ENCODE measurements at places on chromosomes 11 and 22.
A peak's percentile ranks its signal among the peaks of the same experiment; 100 is the strongest.

DNA sequence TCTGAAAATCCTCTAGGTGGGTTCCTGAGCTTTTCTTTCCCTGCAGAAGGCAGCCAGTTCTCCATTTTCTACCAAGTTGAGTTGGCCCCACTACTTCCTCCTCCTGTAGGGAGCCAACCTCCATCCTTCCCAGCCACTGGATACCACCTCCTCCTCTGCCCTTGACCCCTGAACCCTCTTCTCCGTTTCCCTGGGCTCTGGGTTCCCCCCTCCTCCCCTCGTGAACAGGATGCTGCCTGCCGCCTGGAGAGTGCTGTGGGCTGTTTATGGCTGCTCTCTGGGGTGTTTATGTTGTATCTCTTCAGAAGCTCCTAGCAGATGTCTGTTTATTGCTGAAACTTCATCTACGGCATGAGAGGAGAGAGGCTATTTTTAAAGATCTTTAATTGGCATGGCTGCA is 8.6 kb downstream of the MICAL2 start:
- no peak for DNase-seq

- no peak for DNase-seq
These were observed 137.4 kb downstream of the PLEKHA7 start for GRCh38 chr11:16876837-16877236.

GRCh38 chr11:16167706-16168487 is 188.4 kb downstream of the SOX6 start:
- no peak for DNase-seq

DNA sequence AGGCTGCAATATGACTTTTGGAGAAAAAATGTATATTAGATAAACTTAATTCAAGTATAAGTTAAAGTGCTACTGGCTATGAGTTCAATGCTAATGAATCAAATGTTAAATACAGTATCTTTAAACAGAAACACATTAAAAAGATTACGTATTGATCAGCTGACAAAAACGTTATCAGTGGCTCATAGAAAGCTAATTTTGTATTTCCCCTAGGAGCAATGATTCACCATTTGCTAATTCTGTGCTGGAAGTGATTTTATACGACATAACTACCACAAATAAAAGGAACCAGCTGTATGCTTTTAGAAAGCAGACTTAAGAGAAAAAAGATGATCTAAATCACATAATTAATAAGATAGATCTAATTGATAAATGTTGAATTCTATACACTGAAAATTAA is 43.6 kb downstream of the MRE11 start:
- no peak for DNase-seq

GRCh38 chr11:107821199-107821927 is 37.2 kb downstream of the SLC35F2 start:
- DNase-seq: no peak

DNA sequence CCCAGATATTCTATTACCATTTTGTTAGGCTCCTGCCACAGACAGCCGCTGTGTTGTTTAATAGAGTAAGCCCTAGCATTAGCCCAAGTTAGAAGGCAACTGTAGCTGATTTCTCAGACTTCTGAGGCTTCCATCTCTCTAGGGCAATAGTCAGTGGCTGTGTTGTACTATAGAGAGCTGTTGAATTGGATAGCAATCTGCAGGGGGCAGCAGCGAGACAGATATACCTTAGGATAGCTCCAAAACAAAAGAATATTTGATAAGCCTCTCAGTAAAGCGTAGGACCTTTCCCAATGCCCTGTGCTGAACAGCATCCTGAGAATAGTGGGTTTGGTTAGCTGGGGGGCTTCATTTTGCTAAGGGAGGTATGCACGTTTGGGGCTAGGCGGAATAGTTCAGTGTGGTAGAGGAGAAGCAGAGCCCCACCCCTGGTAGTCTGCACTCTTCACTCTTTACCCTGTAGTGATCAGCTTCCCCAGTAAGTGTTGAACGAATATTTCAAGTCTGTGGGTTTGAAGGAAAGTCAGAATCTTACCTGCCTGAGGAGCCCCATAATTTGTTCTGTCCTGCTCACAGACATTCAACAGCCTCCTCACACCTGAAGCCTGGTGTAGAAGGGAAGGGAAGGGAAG is 515.1 kb downstream of the INSC start:
- DNase-seq: no peak

GRCh38 chr11:104772806-104773241 is 125.4 kb downstream of the CASP12 start:
- DNase-seq: no peak

DNA sequence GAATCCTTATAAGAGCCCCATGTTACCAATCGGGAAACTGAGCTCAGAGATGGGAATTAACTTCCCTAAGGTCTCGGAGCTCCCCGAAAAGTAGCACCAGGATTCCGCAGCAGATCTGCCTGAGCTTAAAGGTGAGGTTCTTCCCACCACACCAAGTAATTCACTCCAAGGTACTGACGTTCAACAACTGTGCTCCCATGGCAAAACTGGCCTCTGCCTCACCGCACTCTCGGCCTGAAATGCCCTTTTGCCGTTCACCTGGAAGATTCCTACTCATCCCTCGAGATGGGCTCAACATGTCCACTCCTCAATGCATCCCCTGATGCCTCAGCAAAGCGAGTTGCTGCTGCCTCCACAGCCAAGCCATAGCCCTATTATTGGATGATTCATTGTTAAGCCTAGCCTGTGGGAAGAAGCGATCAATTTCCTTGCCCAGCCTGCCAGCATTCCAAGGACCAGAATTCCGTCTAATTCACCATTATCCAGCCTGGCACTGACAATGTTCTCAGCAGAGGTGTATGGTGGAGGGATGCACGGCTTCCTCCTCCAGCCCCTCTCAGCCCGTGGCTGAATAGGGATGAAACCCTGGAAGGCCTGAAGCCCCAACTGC is 4.2 kb downstream of the PLAAT3 start:
- DNase-seq: no peak

DNA sequence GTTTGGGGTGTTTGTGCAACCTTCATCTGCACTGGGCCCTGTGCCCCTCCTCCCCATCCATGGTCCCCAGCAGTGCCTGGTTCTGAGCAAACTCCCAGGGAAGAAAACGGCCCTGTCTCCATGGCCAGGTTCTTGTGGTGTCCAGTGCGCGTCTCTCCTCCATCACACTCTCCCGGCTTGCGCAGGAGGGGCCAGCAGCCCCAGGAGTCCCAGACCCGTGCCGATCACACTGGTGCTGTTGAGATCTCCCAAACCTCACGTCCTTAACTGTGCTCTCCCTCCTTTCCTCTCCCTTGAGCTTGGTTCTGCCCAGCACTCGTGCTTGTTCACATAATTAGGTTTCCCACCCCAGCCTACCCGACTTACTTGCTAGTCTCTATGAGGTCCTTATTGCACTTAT is 10.9 kb upstream of the GRK2 start:
- no peak for DNase-seq

DNA sequence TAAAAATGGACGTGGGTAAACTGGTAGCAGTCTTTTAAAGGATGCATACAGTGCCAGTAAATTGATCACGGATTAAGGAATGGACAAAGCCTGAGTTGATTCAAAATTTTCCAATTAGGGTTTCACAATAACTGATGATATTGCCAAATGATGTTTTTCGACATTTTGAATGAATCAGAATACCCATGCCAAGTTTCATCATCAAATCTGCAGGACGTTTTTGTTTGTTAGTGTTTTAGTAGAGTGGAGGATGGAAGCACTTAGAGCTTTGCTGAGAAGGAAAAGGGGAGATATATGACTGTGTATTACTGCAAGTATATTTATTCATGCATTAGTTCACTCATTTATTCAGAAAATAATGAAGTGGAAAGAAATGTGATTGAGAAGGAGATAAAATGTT is 78.3 kb downstream of the SLC17A6 start:
- DNase-seq: no peak

GRCh38 chr11:57641011-57641807 is 8.5 kb downstream of the YPEL4 start:
- DNase-seq: peak; percentile 67

GRCh38 chr11:8201644-8202365 is 33.0 kb upstream of the RIC3 start:
- peak; percentile 34 for DNase-seq

DNA sequence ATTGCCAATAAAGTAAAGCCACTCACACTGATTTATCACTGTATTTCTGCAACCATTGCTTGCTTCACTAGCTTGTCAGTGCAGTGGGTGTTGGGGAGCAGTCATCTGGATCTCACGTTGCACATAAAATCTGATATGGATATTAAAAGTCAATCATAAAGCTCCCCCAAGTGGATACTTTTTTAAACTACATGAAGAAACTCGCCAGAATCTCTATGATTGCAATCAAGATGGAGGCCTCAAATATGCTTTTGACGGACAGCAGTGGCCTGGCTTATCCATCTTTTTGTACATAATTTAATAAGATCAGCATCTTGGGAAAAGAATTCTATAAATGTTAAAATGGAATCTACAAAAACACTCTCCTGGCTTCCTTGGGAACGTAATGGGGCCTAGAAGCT is 137.7 kb downstream of the WT1 start:
- peak; percentile 58 for DNase-seq

DNA sequence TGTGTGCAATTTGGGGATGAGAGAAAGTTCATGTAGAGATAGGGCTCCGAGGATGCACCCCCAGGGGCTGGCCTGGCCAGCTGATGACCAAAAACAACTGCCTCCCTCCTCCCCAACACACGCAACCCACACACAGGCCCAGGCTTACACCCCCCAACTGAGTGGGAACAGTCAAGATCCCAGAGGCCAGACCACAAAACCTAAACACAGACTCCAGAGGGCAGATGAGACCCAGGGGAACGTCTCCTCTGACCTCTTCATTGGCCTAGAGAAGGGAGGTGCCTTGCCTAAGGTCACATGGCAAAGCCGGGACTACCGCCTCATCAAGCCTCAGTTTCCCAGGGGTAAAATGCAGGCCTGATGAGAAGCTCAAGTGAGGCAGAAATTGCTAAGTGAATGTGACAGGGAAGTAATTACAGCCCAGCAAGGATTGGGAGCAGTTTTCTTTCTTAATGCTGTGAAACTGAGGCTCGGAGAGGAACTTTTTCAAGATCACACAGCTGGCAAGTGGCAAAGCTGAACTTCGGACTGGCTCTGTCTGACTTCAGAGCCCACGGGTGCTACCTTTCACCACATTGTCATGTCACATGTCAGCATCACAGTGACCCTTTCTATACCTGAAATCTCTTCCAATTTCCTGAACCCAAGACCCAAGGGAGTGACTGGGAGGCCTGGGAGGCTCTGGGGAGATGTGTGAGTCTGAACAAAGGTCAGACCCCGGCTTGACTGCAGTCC is 69.9 kb upstream of the WNT11 start:
- no peak for DNase-seq

DNA sequence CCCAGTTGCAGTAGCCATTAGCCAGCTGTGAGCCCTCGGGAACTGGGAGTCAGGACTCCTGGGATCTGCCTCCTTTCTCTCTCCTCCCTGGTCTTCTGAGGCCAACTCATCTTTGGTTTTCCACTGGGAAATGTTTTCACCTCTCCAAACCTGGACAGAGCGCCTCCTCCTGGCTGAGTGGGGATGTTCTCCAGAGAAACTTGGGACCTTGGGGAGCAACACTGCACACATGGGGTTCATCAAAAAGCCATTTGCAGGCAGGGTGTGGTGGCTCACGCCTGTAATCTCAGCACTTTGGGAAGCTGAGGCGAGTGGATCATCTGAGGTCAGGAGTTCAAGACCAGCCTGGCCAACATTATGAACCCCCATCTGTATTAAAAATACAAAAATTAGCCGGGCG is 145.4 kb downstream of the NECTIN1 start:
- no peak for DNase-seq

GRCh38 chr22:31620756-31621480 is 41.1 kb downstream of the PISD start:
- DNase-seq: no peak

- no peak for DNase-seq
These were observed 98.4 kb upstream of the NARS2 start for GRCh38 chr11:78672850-78673620.

GRCh38 chr11:111540114-111540936 is at the start of gene LAYN:
LAYN (plus strand) TSS chr11:111540720; CDS start chr11:111540844, 124 bp downstream.
- DNase-seq: peak; percentile 79

- no peak for DNase-seq
These were observed 1.6 kb upstream of the PHLDA2 start for GRCh38 chr11:2930704-2931419.

- DNase-seq: no peak
These were observed 86.0 kb downstream of the PPP6R3 start for GRCh38 chr11:68546555-68546954.

GRCh38 chr22:42863349-42863961 is 6.4 kb upstream of the ARFGAP3 start:
- no peak for DNase-seq

All from retina (tissue), 1 donor.